ENCODE measurements at places on chromosomes 7 and 10. TPM values are rescaled to one million over a fixed set of nuclear protein-coding genes. Genes with fewer than 3 reads are reported as not detected.

DNA sequence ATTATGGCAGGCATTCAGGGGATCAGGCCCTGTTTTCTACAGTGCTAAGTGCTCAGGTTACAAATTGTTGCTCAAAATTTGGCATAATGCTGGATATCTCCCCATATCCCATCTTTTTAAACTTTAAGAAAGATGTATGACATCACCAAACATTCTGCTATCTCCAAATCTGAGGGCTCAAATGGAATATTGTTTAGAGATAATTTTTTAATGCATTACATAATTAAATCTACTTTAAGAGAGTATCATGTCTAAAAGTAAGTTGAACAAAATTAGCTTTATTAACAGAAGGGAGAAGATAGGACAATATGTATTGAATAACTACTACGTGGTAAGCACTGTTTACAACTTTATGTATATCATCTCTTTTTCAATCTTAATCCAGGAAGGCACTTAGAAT, 13.9 kb downstream of the NT5C3A start:
- no peaks in the 10 kb centered on the region for H3K27me3 ChIP-seq
- H3K4me3 ChIP-seq = no peak overlapping the region
- H3K36me3 ChIP-seq = peaks cover 2% of the 10 kb centered on the region
- no peak for DNase-seq
- peaks cover 38% of the 10 kb centered on the region for H3K4me1 ChIP-seq

DNA sequence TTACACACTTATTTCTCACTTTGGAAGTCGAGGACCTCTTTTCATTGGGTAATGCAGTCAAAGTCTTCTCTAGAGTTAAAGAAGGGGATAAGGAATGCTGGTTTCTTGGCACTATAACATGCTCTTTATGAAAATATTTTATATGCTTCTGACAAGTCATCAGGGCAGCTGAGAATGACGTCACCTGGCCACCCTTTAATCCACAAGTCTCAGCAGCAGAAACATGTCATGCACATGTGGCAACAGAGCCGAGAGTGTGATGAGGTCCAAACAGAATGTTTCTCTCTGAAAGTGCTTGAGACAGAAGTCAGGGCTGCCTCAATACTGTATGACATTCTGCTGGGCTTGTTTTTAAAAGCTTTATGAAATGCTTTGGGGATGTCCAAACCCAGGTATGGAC, 63.5 kb upstream of the C10orf90 start:
- H3K27ac ChIP-seq = no peak overlapping the region
- H3K27me3 ChIP-seq = no peaks in the 10 kb centered on the region

DNA sequence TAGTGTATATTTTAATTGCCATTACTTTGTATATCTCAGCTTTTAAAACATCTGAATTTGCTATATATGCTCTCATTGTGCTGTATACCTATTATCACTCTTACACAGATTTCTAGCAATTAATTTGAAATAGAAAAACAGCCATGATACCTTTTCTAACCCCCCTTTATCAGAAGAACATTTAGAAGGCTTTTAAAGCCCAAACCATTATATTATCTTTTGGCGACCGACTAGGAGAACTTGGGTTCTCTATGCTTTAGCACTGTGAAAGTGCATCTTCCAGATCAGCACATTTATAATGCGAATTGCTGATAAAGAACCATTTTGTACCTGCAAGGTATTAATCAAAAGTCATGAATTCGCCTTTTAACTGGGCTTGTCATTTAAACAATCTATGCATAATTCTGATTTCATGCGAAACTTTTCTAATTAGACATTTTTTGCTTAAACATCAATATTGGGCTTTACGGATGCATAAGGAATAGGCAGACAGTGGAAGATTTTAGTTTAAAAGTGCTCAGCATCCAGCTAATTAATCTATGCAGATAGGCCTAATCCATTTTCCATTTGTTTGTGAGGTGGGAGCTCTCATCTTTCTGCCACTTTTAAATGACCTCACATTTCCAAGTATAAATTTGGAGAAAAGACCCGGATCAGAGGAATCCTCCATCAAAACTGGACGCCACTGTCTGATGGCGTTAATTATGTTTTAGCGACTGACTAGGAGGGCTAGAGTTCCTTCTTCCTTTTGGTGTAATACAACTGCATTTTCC, 1.2 kb upstream of the MLLT10 start:
- DNase-seq = no peak
- peaks cover 15% of the 10 kb centered on the region for H3K27me3 ChIP-seq
- H3K36me3 ChIP-seq = peaks cover 6% of the 10 kb centered on the region

GRCh38 chr10:98212196-98212595, 55.8 kb downstream of the LOXL4 start:
- no peak overlapping the region for H3K27ac ChIP-seq
- no peaks in the 10 kb centered on the region for H3K27me3 ChIP-seq
- no peak overlapping the region for H3K4me3 ChIP-seq
- peaks cover 57% of the 10 kb centered on the region for H3K36me3 ChIP-seq
- peaks cover 1% of the 10 kb centered on the region for H3K4me1 ChIP-seq
- DNase-seq = no peak

GRCh38 chr7:26681819-26682418, 182.5 kb downstream of the SKAP2 start:
- no peak for DNase-seq
- no peak overlapping the region for H3K27ac ChIP-seq
- H3K4me3 ChIP-seq = no peak overlapping the region
- H3K4me1 ChIP-seq = peaks cover 3% of the 10 kb centered on the region
- no peaks in the 10 kb centered on the region for H3K27me3 ChIP-seq

DNA sequence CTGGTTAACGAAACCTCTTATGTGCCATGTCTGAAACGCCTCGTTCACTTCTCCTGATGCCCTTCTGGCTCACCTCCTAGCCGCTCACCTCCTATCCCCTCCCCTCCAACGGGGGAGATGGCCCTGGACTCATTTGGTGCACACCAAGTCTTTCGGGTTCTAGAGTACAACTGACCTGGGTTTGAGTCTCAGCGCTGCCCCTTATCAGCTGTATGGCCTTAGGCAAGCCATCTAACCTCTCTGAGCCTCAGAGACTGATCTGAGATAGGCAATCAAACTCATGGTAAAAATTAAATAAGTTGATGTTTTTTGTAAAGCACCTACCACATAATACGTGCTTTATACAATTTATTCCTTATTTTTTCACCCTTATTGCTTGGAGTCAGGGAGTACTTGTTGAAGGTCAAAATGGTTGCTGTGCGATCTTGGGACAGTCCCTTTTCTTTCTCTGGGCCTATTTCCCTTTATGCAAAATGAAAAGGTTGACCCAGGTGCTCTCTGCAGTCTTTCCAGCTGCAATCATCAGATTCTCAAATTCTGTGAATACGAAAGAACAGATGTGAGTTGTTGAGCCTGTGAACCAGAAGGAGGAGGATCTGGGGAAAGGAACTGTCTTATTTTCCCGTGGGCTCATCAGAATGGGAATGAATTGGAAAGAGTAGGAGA, 31.2 kb upstream of the PLEKHA1 start:
- peaks cover 4% of the 10 kb centered on the region for H3K4me1 ChIP-seq
- H3K27ac ChIP-seq = no peak overlapping the region
- no peak overlapping the region for H3K4me3 ChIP-seq

- H3K4me1 ChIP-seq = peaks cover 7% of the 10 kb centered on the region
- peaks cover 10% of the 10 kb centered on the region for H3K27me3 ChIP-seq
- H3K36me3 ChIP-seq = no peaks in the 10 kb centered on the region
- no peak overlapping the region for H3K4me3 ChIP-seq
- DNase-seq = no peak
Measured at GRCh38 chr10:23157691-23158369, 34.3 kb upstream of the PTF1A start.

- no peak overlapping the region for H3K4me3 ChIP-seq
- H3K4me1 ChIP-seq = no peaks in the 10 kb centered on the region
- H3K27ac ChIP-seq = no peak overlapping the region
- no peak for DNase-seq
- peaks cover 52% of the 10 kb centered on the region for H3K27me3 ChIP-seq
Measured at GRCh38 chr10:30095631-30096422, 36.4 kb upstream of the JCAD start.

- peaks cover 39% of the 10 kb centered on the region for H3K4me1 ChIP-seq
- H3K27me3 ChIP-seq = peaks cover 7% of the 10 kb centered on the region
- peak overlapping the region; percentile 57 for H3K27ac ChIP-seq
- H3K36me3 ChIP-seq = peaks cover 22% of the 10 kb centered on the region
- H3K4me3 ChIP-seq = no peak overlapping the region
Measured at GRCh38 chr7:44767912-44768627, 19.4 kb downstream of the ZMIZ2 start.

GRCh38 chr7:139362302-139362701, 2.6 kb downstream of the LUC7L2 start:
- peaks cover 48% of the 10 kb centered on the region for H3K4me1 ChIP-seq
- peak overlapping the region; percentile 36 for H3K27ac ChIP-seq
- no peak for DNase-seq

GRCh38 chr10:132836832-132837540, 51.0 kb upstream of the NKX6-2 start:
- no peaks in the 10 kb centered on the region for H3K36me3 ChIP-seq
- H3K27me3 ChIP-seq = no peaks in the 10 kb centered on the region
- DNase-seq = no peak
- no peak overlapping the region for H3K4me3 ChIP-seq
- H3K4me1 ChIP-seq = no peaks in the 10 kb centered on the region

ZNF277 gene
- total RNA-seq = 16.4 TPM

FAM25A gene
- not detected for total RNA-seq

ZNF365 gene
- not detected for total RNA-seq
